ENCODE measurements at places on chromosomes 13 and 19. TPM values are rescaled to one million over a fixed set of nuclear protein-coding genes. Genes with fewer than 3 reads are reported as not detected.

Gene SHISA7
- total RNA-seq: not detected

Gene LRRC63
- total RNA-seq: 0.41 TPM

Gene ANKRD24
- 0.99 TPM for total RNA-seq

Gene CNN1
- total RNA-seq: 2.2 TPM

Gene ALOX5AP
- not detected for total RNA-seq

Gene CEACAM19
- 2.5 TPM for total RNA-seq

Gene BCAM
- 24.2 TPM for total RNA-seq

Gene TSHZ3
- 5.7 TPM for total RNA-seq

Gene XAB2
- total RNA-seq: 30.5 TPM

Gene RFPL4A
- total RNA-seq: not detected

Gene ACER1
- not detected for total RNA-seq

Gene ZNF799
- 2.4 TPM for total RNA-seq

Gene STXBP2
- 0.90 TPM for total RNA-seq

Gene ZNF415
- total RNA-seq: 2.3 TPM

Gene KLK5
- 0.99 TPM for total RNA-seq

Gene METTL21C
- total RNA-seq: 1.8 TPM

Gene ZNF91
- total RNA-seq: 16.3 TPM

Gene COMP
- total RNA-seq: 0.63 TPM

Gene PGLYRP1
- total RNA-seq: not detected

Gene CABP5
- total RNA-seq: not detected

Gene JAK3
- total RNA-seq: 2.7 TPM

Gene OR10H5
- total RNA-seq: not detected

Gene TINCR
- 0.08 TPM for total RNA-seq

Gene TBC1D4
- 9.5 TPM for total RNA-seq

Gene KLHL26
- total RNA-seq: 5.2 TPM

Gene ZNF675
- total RNA-seq: 8.1 TPM

Gene PEG3
- 0.49 TPM for total RNA-seq

Gene C19orf67
- 0.27 TPM for total RNA-seq

Gene TLE2
- 12.8 TPM for total RNA-seq

Gene OR7A5
- not detected for total RNA-seq

Gene MYBPC2
- not detected for total RNA-seq

Gene RFXAP
- 3.8 TPM for total RNA-seq

Gene MBD3L3
- total RNA-seq: not detected

Gene ZNF414
- 4.4 TPM for total RNA-seq

Gene ASF1B
- 1.7 TPM for total RNA-seq

Gene VWA8
- 27.2 TPM for total RNA-seq

Gene KIR3DL1
- total RNA-seq: not detected
